ENCODE measurements at places on chromosomes 1 and 21.

DNA sequence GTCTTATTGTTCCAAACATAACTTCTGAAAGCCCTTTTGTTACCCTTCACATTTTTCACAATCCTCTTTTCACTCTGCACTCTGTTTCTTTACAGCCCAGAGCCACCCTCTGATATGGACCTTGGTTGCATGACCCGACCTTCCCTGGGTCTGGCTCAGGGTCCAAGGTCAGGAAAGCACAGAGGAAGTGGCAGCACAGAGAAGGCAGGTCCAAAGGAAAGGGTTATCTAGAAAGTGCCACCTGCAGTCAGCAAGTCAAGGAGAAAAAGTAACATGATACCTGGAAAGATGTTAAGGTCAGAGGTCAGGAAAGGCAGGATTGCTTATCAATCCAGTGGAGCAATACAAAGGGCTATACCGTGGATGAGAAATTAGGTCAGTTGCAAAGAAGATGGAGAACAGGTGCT, 18.4 kb downstream of the BCAR3 start:
- no peak for DNase-seq

GRCh38 chr1:45953934-45954847, 150.8 kb downstream of the MAST2 start:
- no peak for DNase-seq

- no peak for DNase-seq
Observed at GRCh38 chr1:159000625-159001024, 9.1 kb upstream of the IFI16 start.

DNA sequence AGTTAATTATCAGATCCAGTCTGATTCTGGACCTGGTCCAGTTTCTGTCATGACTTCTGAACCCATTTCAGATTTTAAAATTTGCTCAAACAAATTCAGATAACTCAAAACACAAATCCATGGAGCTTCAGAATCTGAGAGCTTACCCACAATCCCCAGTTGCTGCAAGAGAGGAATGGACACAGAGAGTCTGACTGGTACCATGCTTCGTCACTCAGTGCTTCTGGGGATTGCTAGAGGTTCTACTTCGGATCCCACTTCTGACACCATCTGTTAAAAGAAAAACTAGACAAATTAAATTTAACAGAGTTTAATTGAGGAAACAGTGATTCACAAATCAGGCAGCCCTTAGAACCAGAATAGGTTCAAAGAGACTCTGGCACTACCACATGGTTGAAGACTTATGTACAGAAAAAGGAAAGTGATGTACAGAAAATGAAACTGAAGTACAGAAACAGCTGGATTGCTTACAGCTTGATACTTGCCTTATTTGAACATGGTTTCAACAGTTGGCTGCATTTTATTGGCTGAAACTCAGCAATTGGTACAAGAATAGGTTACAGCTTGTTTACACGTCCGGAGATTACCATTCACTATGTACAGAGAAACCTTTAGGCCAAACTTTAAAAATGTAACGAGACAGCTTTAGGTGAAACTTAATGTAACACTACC, 60.7 kb upstream of the TEKT2 start:
- DNase-seq, result no peak

GRCh38 chr1:41110286-41110685, 88.8 kb upstream of the SLFNL1 start:
- no peak for DNase-seq

GRCh38 chr1:11531314-11531870, 52.4 kb downstream of the DISP3 start:
- DNase-seq, result no peak

DNA sequence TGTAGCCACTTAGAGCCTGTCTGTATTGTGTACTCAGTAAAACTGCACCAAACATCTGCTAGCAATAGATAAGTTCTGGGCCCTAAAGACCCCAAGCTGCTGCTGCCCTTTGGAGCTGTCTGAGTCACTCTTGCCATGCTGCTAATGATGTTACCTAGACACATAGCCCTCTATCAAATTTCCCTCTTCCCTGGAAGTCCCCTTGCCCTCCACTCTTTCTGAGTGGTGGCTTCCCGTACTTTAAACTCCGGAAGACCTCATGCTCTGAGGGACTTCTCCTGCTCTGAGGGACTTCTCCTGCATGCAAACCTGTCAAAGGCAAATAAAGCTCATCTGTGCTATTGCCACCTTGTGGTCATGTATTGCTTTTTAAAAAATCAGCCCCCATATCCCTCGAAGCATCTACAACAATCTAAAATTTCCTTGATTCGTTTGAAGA, 34.0 kb downstream of the FH start:
- DNase-seq, result no peak

GRCh38 chr1:234965111-234965510, 163.5 kb downstream of the TOMM20 start:
- DNase-seq, result no peak

DNA sequence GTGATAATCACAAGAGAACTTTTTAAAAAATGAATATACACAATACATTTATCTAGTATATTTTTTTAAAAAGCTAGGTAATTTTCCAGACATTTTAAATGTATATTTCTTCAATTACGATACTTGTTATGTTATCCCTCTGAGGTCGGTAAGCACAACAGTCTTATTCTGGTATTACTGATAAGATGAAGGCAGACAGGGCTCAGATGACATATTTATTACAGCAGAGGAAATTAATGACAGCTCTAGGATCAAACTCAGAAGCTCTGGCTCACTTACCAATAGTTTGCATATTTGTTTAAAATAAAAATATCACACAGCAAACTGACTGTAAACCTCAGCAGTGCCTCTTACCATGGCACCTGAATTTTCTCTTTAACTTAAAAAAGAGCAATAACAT, 1347.0 kb upstream of the ADGRL2 start:
- DNase-seq, result no peak

GRCh38 chr1:184684285-184685074, 70.2 kb downstream of the EDEM3 start:
- DNase-seq, result no peak

DNA sequence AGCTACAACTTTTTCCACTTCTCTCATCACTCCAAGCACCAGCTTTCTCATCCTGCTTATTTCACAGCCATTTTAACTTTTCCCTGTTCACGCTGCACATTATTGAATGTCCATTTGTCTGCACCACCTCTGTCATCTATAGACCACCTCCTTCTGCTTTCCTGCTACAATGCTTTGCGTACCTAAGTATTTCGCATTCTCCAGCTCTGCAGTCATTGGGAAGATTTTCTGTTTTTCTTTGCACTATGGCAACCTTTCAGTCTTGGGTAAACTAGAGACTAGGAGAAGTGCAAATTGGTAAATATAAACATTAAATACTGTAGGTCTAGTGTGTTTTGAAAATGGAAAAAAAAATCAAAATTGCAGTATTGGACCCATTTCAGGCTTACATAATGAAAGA, 835 bp downstream of the CCDC30 start:
- no peak for DNase-seq

GRCh38 chr1:159945483-159946241, at the start of gene IGSF9:
Gene IGSF9 (minus strand): TSS chr1:159945613. CDS start chr1:159943454, 2,159 bp downstream.
- peak; percentile 63 for DNase-seq

- DNase-seq, result no peak
Observed at GRCh38 chr1:70486676-70487458, 75.8 kb downstream of the CTH start.

- no peak for DNase-seq
Observed at GRCh38 chr1:73839922-73840321, 358.1 kb downstream of the LRRIQ3 start.

- no peak for DNase-seq
Observed at GRCh38 chr21:36914244-36915013, 52.0 kb downstream of the HLCS start.

GRCh38 chr1:187442603-187443002, 613.9 kb downstream of the PLA2G4A start:
- no peak for DNase-seq

DNA sequence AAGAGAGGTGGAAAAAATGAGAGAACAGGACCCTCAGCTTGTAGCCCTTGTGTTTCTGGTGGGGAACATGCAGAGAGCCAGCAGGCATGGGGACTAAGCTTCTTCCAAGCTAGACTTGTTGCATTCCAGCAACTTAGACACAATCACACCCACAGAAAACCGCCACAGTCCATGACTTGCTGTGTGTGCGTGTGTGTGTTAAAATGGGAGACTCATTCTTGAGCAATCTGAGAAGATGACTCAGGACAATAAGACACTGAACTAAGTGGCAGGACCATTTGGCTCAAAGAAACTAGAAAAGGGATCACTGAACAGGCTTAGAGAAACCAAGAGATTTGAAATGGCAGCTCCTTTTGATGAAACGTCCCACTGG, 78.0 kb downstream of the HLX start:
- DNase-seq, result no peak

DNA sequence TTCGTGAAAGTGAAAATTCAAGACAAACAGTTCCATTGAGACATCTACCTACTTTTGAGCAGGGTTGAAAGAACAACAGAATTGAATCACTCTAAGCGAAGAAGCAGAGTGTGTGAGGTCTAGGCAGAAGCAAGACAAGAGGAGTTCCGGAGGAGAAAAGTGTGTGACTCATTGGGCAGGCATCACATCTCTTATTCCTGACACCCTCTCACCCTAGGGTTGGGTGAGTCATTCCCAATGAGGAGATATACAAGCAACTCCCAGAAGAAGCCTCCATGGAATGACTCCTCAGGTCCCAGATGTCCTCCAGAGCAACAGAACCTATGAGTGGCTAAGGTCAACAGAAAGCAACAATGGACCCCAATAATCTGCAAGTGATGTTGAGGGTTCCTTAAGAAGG, 138.1 kb downstream of the TPR start:
- no peak for DNase-seq

DNA sequence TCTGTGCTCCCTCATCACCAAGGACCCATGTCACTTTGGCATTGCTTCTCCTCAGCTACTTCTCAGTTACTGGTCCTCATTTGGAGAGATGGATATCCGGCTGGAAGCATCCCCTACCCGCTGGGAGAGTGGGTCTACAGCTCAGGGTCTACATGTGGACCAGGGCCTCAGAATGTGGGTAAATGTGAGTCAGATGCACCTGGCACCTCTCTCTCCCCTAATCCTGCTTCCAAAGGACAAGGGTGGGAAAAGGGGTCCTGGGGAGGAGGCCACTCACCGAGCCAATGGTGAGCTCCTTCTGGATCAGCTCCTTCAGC, 908 bp downstream of the S100A6 start:
- DNase-seq, result no peak

DNA sequence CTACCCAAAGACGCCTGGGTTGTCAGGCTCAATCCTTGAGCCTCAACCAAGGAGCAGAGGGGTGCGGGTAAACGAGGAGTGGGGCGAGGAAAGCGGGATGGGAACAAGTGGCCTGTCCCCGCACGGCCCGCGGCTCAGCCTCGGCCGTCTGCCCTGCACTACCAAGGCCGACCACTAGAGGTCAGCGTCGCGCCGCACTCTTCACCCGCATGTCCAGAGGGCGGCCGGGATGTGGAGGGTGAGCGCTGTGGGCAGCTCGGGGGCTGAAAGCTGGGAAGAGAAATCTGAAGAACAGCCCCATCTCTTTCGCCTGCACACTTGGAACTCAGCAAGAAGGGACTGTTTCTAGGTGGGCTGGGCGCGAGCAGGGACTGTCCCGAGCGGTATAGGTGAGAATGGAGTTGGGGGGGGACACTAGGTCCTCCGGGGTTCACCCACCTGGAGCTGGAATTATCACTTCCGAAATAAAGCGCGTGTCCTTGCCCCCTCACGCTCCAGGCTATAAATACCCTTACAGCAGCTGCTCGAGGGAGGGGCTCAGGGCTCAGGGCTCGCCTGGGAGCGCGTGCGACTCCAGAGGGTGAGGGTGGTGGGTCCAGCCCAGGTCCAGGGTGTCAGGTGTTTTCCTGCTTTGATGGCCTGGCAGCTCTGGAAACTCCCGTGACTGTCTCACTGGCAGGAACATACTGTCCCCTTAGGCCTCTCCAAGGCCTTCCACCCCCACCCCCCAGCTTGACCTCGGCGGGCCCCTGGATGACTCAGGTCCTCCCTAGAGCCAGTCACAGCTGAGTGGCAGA, 9.8 kb downstream of the SLC30A2 start:
- DNase-seq, result peak; percentile 59

GRCh38 chr21:38983560-38983959, 177.8 kb downstream of the ETS2 start:
- DNase-seq, result no peak

- no peak for DNase-seq
Observed at GRCh38 chr1:203657748-203658134, 31.1 kb downstream of the ATP2B4 start.

GRCh38 chr1:7218210-7218832, 433.1 kb downstream of the CAMTA1 start:
- DNase-seq, result no peak

DNA sequence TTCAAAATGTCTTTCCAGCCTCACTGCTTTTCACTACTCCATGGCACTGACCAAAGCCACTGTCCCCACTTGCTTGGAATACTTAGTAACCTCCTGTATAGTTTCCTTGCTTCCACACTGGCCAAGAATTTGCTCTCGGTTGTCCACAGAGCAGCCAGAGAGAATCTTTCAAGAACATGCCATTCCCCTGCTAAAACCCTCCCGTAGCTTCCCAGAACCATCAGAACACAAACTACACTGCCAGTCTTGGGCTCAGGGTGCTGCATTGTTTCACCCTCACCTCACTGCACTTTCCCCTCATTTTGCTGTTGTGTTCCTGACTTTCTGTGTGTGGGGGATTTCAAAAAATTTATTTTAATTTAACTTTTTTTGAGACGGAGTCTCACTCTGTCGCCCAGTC, 25.5 kb upstream of the ERRFI1 start:
- DNase-seq, result no peak

DNA sequence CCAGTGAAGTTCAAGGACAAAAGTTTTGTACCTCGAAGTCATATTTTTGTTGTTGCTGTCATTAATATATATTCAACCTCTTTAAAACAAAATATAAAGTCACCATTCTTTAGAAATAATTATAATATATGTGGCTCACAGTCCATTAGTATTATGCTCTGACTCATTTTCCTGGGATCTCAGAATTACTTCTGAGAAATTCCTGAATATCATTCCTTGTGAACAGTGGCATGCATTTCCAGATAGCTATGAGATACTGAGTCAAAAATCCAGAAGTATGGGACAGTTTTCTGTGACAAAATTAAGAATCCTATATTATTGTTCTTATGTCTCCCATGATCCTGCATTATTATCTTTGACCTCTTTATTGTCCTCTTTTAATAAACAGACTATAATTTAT, 13.8 kb upstream of the RGS21 start:
- no peak for DNase-seq

DNA sequence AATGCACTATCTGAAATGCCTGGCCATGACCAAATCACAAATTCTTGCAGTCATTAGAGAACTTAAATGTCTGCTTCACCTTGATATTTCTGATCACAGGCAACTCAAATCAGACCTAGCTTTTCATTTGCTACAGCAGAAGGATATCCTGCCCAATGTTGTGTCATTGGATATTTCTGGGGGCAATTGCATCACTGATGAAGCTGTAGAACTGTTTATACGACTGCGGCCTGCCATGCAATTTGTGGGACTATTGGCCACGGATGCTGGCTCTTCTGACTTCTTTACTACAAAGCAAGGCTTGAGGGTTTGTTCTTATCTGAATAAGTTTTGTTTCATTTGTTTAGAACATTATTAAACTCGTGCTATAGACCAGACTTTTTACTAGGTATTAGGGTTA, 14.9 kb downstream of the ZYG11A start:
- DNase-seq, result no peak

DNA sequence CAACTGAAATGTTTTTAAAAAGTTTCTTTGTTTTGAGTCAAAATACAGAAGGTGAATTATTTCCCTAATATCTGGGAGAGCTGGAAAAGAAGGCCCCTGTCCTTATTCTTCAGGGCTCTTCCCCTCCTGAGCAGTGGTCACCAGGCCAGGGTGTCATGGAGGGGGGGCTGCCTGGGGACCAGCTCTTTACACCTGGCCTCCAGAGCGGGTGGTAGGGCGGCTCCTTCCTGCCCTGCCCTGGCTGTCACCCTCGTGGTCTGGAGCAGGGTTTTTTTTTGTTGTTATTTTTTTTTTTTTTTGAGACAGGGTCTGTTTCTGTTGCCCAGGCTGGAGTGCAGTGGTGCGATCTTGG, 6.6 kb downstream of the SKI start:
- DNase-seq, result no peak

Data from stimulated activated CD4-positive, alpha-beta T cell treated with anti-CD3 and anti-CD28 coated beads, TNF-alpha, amount 100 ng/mL, for 4 hours (primary cell).